ENCODE measurements at places on chromosomes 5 and 9.

- no peak for DNase-seq
These were observed 43.3 kb upstream of the MSX2 start for GRCh38 chr5:174680901-174681565.

DNA sequence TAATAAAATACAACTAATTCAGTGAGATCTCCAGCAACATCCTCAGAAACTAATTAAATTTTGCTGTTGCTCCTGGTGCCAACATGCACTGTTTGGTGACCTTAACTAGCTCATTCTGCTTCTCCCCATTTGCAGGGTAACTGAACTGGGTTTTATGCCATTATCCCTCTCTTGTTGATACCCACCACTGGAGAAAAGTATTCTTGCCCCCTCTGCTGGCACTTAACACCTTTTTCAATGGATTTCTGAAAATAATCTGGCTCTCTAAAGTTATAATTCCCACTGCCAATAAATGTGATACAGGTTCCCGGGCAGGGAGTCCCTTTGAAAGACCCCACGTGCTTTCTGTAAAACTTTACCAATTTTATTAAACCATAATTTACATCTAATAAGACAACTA is 394.3 kb downstream of the OSTF1 start:
- DNase-seq, result no peak

DNA sequence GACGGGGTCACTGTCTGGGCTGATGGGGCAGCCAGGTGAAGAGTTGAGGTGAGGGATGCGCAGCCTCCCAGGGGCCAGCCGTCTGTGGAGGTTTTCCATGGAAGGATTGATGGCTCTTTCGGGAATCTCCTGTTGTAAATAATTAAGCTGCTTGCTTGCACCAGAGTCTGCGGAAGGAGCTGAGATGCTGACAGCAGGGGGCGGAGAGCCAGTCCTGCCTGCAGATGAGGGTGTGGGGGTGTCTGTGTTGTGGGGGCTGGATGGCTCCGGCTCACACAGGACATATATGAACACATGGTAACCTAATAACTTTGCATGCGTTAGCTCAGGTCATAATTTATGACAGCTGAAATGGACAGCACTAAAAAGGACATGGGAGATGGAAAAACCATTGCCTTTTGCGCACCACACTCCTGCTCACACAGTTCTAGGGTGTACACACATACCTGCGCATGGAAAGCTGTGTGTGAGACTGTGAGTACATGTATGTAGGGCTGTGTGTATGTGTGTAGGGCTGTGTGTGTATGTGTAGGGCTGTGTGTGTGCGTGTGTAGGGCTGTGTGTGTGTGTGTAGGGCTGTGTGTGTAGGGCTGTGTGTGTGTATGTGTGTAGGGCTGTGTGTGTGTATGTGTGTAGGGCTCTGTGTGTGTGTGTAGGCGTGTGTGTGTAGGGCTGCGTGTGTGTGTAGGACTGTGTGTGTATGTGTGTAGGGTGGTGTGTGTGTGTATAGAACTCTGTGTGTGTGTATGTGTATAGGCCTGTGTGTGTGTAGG is 36.8 kb upstream of the SEMA4D start:
- no peak for DNase-seq

DNA sequence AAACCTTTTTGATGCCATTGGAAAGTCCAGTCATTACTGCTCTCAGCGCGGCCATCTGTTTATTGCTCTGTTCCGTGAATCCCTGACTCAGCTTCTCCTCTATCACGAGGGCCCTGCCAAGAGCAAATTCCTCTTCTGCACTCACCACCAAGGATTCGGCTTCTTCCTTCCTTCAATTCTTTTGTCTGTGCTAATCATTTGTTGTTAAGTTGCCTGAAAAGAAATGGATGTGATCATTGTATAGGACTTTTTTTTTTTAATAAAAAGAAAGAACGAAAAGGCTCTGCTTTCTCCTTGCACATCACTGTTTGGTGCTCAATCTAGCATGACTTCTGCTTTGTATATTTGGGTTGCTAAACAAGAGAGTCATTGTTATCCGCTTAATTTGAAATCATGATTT is 128.7 kb upstream of the PIK3R1 start:
- DNase-seq, result no peak

DNA sequence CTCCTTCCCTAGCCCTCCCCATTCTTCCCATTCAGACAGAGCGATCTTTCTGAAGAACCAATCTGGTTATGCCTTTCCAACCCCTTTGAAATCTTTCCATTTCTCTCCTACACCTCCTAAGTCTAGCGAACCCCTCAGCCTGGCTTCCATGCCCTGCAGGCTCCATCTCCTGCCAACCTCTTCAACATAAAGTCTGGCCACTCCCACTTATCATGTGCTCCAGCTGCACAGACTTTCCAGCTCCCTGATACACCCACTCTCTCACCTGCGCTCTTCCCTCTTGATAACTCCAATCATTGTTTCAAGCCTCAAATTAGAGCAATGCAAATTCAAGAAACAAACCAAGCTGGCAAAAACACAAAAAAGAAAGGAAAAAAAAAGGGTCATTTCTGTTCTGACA is 3.8 kb upstream of the ORM1 start:
- DNase-seq, result no peak

DNA sequence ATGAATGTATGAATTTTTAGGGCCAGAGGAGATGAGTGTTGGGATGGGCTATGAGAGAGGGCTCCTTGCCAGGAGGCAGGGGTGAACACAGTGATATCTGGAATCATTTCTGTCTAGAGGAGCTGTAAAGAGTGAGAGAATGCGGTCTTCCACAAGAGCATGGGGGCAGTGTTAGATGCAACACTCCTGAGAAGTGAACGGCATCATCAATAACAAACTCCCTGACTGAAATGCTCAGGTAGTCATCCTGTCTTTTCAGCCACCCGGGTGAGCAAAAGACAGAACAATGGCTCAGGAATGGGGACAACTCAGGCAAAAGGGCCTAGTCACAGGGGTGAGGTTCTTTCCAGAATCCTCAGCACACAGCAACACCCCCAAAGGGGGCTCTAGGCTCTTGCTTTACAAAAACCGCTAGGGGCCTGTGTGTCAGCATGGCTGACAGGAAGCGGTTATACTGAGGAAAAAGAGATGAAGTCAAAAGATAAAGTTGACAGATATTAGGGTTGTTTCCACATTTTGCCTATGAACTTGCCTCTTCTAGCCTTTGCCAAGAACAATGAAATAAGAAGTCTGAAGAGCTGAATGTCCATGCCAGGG is 104.6 kb upstream of the LRRTM2 start:
- DNase-seq, result no peak

DNA sequence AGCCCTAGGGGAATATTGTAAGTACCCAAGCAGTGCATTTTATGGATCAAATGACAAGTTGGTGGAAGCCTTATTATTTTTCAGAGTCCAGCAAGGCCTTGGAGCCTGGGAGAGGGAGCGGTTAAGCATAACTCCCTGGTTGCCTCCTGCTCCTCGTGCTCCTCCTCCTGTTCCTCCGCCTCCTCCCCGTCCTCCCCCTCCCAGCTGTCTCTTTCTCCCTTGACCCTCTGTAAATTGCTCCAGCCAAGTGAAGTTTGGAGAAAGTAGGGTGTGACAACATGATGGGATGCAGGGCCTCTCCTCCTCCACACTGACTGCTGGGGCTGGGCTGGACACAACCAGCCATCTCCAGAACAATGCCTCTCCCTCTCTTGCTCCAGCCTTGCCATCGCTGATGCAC is 586.9 kb downstream of the CCDC171 start:
- no peak for DNase-seq

- DNase-seq, result no peak
These were observed 56.8 kb upstream of the TBCA start for GRCh38 chr5:77832938-77833337.

- no peak for DNase-seq
These were observed 42.7 kb downstream of the C5orf22 start for GRCh38 chr5:31574772-31575171.

GRCh38 chr5:140366589-140367255 is 6.7 kb downstream of the SLC4A9 start:
- no peak for DNase-seq

- DNase-seq, result no peak
These were observed 1185.0 kb upstream of the CDH18 start for GRCh38 chr5:21173036-21173435.

DNA sequence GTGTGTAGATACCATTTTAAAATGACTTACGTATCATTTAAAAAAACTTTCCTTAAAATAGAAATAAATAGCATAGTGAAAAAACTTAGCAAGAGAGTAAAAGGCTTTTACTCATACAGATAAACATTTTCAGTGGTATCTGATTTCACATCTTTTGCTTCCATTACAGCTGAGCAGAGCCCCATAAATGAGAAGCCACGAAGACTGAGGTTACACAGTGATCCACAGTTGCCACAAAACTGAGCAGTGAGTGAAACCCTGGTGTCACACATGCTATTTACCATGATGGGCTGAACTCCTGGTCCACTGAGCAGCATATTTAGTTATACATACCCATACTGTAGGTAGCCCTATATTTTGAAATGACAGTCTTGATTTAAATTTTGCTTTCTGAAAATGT is 401.2 kb downstream of the KIAA0825 start:
- DNase-seq, result no peak

DNA sequence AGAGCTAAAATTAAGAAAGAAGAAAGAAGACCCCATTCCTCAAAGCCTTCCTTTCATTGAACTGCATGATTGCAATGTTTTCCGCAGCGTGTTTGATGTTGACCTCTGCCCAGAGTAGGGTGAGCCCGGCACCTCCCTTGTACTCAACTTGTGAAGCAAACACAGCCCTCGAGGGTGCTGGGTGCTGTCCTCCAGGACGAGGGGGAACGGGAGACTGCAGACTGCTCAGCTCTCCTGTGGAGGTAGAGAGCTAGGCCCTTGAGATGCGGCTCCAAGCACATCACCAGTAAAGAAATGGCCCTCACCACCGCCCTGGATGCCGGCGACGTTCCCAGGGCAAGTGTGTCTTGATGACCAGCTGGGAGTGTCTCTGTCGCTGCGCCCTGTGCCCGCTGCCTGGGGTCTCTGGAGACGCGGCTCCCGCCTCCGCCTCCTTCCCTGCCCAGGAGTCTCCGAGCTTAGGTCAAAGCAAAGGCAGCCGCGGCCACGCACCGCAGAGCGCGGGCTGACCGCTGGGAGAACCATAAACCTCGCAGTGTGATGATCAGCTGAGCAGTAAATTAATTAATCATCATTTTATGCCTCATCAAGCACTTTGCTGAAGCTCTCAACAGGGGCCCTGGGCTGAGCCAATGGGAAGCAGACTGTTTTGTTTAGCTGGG is 108.7 kb downstream of the IRX2 start:
- DNase-seq, result no peak

- DNase-seq, result no peak
These were observed 48.2 kb downstream of the DBH start for GRCh38 chr9:133684121-133684935.
